Karpas-422 (cell line): ENCODE measurements at places on chromosomes 1 and 21.

GRCh38 chr1:222618880-222619596, 1.1 kb downstream of the MIA3 start:
- DNase-seq, result no peak
- H3K4me1 ChIP-seq, result peaks cover 31% of the 10 kb centered on the region
- H3K36me3 ChIP-seq, result peaks cover 12% of the 10 kb centered on the region; the same call in 1 of the 2 replicates
- peak overlapping the region; percentile 88 for H3K4me3 ChIP-seq
- no peak overlapping the region for H3K27ac ChIP-seq

GRCh38 chr1:65105596-65105995, 42.4 kb upstream of the AK4 start:
- H3K4me3 ChIP-seq, result no peak overlapping the region
- no peaks in the 10 kb centered on the region for H3K4me1 ChIP-seq
- H3K27me3 ChIP-seq, result no peaks in the 10 kb centered on the region
- no peak for DNase-seq
- no peak overlapping the region for H3K27ac ChIP-seq
- no peaks in the 10 kb centered on the region for H3K36me3 ChIP-seq

DNA sequence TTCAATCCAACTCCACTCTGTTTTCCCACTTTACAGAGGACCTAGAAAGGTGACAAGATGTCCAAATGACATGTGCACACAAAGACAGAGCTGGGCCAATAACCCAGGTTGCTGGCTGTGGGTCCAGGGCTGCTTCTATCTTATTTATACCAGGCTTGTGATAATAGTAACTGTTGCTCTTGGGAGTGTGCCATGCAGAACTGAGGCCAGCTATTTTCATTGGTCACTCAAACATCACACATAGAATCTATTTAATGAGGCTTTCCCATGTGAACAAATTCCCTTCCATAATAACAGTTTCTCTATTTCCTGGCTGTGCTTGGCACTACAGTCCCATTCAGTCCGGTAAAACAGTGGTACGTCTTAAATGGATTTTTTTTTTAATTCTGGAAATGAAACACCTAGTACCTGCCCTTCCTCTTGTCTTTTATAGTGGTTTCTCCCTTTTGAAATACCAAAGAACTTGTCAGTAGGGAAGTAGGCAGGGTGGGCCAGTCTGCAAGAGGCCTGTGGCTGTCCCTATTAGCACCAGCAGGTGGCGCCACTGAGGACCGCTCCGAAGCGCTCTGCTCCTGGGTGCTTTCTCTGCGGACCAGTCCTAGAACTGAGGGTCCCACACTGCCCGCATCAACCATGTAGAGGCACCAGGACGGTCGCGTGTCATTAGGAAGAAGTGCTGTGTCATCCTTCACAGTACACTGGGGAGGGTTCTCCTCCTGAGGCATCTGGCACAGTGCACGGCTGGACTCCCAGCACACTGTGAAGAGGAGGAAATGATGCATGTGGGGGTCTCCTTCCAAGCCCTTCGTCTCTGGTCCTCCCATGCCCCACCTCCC, 52.1 kb downstream of the GPR161 start:
- H3K27me3 ChIP-seq, result no peaks in the 10 kb centered on the region
- H3K4me3 ChIP-seq, result no peak overlapping the region
- no peaks in the 10 kb centered on the region for H3K36me3 ChIP-seq
- DNase-seq, result peak; percentile 87

GRCh38 chr1:227911376-227911775, 36.4 kb downstream of the WNT9A start:
- H3K36me3 ChIP-seq, result no peaks in the 10 kb centered on the region
- no peak overlapping the region for H3K27ac ChIP-seq
- no peaks in the 10 kb centered on the region for H3K4me1 ChIP-seq
- H3K27me3 ChIP-seq, result no peaks in the 10 kb centered on the region

GRCh38 chr1:93661829-93662474, 19.7 kb downstream of the BCAR3 start:
- no peaks in the 10 kb centered on the region for H3K36me3 ChIP-seq
- no peaks in the 10 kb centered on the region for H3K4me1 ChIP-seq
- no peak overlapping the region for H3K27ac ChIP-seq
- DNase-seq, result no peak
- no peaks in the 10 kb centered on the region for H3K27me3 ChIP-seq

DNA sequence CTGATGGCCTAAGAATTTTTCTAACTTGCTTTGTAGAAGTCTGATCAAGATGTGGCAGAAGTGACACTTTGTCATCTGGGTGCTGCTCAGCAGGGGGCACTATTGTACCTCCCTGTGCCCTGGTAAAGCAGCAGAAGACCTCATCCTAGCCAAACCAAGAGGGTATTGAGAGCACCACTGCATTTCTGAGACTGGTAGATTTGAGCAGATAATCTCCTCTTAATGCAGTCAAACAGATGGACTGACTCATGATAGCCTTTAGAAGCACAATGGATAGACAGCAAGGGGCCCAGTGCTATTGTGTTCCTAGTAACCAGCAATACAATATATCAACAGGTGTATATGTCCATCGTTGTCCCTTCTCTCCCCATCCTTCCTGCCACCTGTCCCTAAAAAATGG, 5.7 kb downstream of the TPM3 start:
- no peak overlapping the region for H3K27ac ChIP-seq
- DNase-seq, result peak; percentile 88
- no peaks in the 10 kb centered on the region for H3K36me3 ChIP-seq

GRCh38 chr1:60560701-60561100, 487.1 kb upstream of the C1orf87 start:
- no peak overlapping the region for H3K27ac ChIP-seq
- no peaks in the 10 kb centered on the region for H3K27me3 ChIP-seq
- H3K36me3 ChIP-seq, result no peaks in the 10 kb centered on the region
- no peak overlapping the region for H3K4me3 ChIP-seq
- DNase-seq, result no peak
- no peaks in the 10 kb centered on the region for H3K4me1 ChIP-seq
